ENCODE measurements at places on chromosomes 16 and 17.

GRCh38 chr17:31211352-31212012 is 85.6 kb downstream of the OMG start:
- DNase-seq: peak; percentile 12

DNA sequence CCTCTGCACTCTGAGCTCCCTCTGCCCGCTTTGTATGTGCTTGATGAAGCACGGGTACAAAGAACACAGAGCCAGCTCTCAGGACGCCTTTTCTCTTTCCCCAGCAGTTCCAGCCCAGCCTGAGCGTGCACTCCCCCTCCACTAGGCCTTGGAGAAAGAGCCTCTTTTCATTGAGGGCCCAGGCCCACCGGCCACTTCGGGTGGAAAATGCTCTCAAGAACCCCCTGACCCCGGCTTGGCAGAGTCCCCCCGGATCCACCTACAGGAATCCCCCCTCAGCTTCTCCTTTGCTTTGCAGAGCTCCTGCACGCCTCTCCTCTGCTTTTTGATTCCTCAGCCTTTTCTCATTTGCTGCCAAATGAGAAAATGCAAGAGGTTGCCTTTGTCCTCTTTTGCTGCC is 30.2 kb downstream of the MRC2 start:
- no peak for DNase-seq

- peak; percentile 38 for DNase-seq
Observed at GRCh38 chr16:24689128-24689527, 40.3 kb upstream of the TNRC6A start.

- no peak for DNase-seq
Observed at GRCh38 chr17:27486741-27487140, 30.5 kb downstream of the KSR1 start.

- no peak for DNase-seq
Observed at GRCh38 chr17:57285701-57286100, 29.4 kb downstream of the MSI2 start.

DNA sequence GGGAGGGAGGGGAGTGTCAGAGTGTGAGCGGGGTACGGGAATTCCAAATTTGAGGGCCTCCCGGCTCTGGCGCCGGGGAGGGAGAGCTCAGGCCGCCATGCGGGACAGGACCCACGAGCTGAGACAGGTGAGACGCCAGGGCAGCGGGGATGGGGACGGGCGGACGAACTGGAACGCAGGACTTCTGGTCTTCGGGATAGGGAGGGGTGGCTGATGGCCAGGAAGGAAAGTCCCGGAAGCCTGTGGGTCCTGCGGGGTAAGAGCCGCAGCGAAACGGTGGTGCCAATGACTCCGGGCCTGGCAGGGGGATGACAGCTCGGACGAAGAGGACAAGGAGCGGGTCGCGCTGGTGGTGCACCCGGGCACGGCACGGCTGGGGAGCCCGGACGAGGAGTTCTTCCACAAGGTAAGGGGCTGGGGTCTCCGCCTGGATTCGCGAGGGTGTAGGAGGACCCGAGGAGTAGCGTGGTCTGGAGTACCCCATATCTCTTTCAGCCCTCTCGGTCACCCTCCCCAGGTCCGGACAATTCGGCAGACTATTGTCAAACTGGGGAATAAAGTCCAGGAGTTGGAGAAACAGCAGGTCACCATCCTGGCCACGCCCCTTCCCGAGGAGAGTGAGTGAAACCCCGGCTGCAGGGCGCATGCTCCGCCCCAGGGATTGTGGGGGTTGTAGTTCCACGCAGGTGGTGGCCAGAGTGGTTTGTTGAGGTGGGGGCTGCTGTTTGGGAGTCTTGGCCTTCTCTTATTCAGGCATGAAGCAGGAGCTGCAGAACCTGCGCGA is 543 bp downstream of the STX4 start:
- DNase-seq: peak; percentile 89

GRCh38 chr17:1730326-1731193 is 6.1 kb downstream of the WDR81 start:
- DNase-seq: peak; percentile 46

DNA sequence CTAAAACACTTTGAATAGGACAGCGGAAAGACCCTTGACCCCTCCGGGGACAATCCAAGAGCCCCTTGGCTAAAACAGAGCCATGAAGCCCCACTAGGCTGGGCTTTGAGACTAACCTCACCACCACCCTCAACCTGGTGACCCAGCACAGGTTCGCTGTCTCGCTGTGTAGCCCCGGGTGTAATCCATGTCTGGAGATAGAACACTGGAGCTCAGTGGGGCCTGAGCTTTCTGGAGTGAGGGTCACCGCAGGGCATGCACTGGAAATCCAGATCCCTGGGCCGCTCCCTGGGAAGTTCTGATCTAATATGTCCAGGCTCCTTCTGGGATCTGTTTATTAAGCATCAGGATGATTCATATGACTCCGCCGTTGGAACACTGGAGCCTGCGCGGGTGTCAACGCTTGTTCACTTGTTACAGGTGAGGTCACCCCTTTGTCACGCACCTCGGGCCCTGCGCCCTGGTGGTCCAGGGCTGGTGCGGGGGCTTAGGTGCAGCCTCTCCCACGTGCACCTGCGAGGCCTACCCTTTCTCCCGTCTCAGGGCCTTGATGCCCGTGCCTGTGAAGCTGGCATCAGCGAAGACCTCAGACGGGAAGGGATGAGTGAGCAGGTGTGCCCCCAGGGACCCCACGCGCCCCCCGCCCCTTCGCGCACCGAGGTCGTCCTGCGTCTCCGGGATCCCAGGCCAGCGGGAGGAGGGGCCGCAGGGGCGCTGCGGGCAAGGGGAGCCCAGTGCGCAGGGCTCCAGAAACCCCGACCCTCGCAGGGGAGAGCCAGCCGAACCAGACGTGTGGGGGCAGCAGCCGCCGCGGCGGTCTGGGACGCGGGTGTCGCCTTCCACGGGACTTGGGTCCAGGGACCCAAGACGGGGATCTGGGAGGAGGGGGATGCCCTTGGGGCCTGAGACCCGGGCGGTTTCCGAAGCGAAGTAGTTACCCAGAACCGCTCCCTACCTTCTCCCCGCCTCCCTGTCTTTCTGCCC is 224.1 kb upstream of the FOXF1 start:
- peak; percentile 45 for DNase-seq

- DNase-seq: peak; percentile 68
Observed at GRCh38 chr17:38982858-38983746, 15.9 kb upstream of the FBXO47 start.

GRCh38 chr16:86063760-86064405 is 164.9 kb downstream of the IRF8 start:
- DNase-seq: no peak

DNA sequence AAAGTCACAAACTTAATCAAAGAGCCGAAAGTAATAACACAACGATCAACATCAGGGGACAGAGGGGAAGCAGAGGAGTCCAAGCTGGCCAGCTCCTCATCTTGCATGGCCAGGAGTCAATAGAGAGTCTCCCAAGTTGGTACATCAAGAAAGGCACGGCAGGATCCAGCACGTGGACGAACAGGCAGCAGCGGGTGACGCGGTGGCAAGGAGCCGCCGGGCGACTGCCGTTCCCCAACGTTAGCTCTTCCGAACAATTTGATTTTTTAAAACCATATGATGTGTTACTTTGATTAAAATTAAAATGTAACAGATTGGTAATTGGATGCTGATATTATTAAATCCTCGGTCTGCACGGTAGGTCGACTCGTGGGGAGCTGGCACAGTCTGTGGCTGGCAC is 81.8 kb upstream of the DOC2B start:
- no peak for DNase-seq

DNA sequence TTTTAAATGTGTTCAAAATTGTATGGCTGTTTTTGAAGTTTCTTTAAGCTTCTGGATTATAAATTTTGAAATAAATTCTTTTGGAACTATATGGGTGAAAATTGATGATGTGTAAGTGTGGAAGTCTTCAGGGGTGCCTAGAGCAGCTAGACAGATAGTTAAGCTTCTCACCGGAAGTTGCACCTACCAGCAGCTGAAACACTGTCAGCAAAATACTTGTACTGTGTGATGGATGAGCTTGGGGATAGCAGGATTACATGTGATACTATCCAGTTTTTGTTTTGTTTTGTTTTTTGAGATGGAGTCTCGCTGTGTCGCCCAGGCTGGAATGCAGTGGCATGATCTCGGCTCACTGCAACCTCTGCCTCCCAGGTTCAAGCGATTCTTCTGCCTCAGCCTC is 19.7 kb downstream of the RBL2 start:
- DNase-seq: no peak

DNA sequence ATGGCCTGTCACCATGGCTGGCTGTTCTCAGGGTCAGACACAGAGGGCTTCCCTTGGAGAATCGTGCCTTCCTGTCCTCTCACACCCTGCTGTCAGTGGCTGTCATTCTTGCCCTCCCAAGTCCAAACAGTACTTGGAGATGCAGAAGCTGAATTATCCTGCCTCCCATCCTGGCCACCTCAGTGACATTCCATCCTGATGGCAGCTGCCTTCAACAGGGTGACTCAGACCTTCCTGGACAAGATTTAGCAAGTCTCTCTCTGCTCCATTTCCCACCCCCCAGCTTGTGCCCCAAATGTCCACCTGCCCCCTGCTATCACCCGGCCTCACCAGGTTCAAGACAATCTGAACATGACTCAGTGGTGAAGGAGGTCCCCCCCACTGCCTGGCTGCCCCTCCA is 4.8 kb upstream of the KRT36 start:
- DNase-seq: peak; percentile 79

DNA sequence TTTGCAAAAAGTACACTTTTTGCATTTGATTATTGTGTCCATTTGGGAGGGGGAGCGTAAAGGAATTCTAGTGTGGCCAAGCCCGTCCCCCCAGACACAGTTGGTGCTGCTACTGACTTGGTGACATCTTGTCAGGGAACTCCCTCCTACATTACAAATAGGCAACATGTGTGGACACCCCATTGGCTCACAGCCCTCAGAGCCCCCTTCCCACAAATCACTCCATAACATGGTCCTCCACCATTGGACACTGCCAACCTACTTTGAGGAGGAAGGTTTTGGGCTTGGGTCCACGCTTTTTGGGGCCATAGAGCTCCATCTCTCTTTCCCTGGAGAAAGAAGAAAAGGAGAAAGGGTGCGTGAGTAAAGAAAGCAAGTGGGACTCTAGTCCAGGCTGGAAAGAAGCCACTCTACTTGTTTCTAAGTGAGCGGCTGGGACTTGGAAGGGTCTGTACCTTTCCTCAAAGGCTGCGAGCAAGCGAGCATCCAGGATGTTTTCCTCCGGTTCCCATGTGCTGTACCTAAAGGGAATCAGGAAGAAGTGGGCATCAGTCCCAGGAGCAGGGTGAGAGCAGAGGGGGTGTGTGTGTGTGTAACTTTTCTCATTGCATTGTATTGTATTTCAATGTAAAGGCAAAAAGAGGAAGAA is 958 bp downstream of the CBX8 start:
- no peak for DNase-seq

GRCh38 chr16:74281300-74281699 is 15.3 kb upstream of the PSMD7 start:
- no peak for DNase-seq

DNA sequence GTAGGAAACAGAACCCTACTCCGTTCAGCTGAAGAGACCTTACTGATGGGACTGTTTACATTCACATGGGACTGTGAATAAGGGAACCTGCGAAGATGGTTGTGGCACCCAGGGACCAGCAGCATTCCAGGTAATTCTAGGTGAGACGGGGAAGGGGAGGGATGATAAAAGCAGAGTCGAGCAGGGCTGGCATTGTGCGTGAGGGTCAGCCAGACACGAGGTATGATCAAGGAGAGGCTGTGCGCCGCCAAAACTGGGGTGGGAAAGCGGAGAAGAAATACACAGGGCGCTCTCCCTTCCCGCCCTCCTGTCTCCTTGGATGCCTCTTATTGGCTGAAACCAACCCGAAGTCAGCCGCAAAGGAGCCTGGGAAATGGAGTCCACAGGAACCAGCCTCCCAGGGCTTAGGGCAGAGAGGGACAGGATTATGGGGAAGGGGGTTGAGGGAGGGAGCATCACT is 38.4 kb upstream of the CSNK2A2 start:
- peak; percentile 71 for DNase-seq

DNA sequence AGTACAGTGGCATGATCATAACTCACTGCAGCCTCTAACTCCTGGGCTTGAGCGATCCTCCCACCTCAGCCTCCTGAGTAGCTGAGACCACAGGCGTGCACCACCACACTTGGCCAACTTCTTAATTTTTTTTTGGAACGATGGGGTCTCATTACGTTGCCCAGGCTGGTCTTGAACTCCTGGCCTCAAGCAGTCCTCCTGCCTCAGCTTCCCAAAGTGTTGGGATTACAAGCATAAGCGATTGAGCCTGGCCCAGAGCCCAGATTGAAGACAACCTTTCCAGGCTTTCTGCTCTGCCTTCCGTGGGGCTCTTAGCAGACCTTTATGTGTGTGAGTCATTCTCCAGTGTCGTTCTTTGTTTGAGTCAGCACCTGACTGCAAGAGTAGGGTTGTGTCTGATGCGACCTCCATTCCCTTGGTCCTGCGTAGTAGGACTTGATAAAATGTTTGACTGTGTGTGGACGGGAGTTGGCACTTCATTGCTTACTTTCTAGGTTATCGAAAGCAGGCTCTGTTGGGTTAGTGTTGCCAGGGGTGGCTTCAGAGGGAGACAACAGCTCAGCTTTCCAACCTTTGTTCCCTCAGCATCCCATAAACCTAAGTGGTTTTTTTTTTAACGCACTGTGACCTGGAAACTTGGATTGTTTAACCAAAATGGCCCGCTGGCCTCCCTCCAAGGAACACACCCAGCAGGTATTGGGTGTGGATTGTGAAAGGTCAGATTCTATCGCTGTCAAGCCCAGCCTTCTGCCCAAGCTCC is 26.4 kb downstream of the EEF2K start:
- DNase-seq: peak; percentile 88

DNA sequence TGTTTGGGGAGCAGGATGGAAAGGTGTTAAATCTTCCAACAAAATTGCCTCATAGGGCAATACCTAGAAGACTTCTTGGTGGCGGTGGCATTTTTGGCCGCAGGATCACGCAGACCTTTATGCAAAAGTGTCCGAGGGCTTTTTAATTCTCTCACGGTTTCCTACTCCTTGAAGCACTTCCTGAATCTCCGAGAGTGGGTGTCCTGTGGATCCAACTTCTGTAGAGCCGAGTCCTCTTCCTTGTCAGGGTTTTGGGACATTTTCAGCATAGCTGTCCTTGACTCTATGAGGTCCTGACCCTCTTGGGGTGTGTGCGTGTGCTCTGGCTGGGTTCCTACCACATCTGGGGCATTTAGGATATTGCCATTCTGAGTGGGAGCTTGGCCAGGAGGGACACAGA is 31.7 kb downstream of the IL21R start:
- no peak for DNase-seq

DNA sequence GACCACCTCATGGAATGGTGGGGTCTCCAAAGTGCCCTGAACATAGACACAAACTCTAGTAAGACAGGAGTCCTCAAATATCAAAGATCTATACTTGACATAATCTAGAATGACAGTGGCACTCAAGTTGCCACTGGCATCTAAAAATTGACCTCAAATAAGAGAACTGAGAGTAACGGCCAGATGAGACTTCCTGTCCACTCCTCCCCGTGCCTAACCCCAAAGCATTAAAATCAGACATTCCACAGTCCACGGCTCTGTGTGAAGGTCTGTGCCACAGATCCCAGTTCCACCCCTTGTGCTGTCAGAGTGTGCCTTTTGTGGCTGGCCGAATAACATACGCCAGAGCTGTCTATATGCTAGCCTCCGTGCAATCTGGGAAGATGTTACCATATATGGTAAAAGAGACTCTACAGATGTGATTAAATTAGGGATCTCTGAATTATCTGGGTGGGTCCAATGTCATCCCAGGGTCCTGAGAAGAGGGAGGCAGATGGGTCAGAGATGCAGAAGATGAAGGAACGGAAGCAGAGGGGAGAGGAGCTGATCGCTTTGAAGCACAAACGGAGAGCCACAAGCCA is 21.0 kb upstream of the EVPL start:
- DNase-seq: no peak

- no peak for DNase-seq
Observed at GRCh38 chr16:86970279-86970678, 346.9 kb downstream of the C16orf95 start.

GRCh38 chr17:46001390-46002310 is 2.6 kb downstream of the STH start:
- no peak for DNase-seq

Measured in M059J (cell line).